COLO829 (cell line): ENCODE measurements at places on chromosomes 13 and 19.

DNA sequence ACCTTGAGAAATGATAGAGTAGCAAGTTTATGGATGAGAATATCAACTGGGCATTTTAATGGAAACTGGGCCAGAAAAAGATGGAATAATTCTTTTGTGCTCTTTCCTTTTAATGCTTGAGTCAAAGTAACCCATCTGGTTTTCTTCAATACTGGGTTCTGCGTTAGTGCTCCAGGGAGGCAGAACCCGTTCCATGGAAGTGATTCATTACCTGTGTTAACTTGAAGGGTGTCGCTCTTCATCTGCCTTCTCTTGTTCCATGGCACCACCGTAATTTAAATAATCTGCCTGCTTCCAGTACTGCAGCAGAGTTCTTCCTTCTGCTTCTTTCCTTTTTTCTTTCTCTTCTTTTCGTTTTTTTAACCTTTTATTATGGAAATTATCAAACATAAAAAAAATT, 14.7 kb upstream of the USP12 start:
- no peak for DNase-seq

DNA sequence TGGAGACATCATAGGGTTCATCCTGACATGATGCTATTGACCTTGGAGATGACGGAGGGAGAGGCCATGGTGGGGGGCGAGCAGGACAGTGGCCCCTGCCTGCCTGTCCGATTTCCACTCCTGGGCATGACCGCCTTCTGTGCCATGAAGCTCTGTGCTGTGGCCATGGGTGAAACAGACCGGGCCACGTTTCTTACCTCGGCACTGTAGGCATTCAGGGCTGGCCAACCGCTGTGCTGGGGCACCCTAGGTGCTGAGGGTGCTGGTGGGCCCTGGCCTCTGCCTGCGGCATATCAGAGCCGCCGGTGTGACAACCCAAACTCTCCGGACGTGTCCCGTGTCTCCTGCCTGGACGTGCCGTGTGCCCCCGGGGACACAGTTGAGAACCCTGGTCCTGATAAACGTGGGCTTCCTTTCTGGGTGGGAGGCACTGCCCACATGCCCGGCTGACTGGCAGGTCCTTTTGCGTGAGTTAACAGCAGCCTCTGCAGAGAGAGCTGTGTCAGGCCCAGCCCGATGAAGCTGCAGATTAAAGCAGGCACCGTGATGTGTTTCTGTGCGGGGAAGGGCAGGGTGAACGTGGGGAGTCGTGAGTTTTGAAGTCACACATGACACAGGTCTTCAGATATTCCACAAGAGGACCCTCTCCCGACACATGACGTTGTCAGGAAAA, 46.5 kb downstream of the TMEM255B start:
- DNase-seq: no peak

- peak; percentile 12 for DNase-seq
These were observed 354.4 kb upstream of the DACH1 start for GRCh38 chr13:72221276-72221962.

GRCh38 chr13:34216256-34216655, 398.3 kb downstream of the RFC3 start:
- no peak for DNase-seq

- no peak for DNase-seq
These were observed 703 bp upstream of the FBL start for GRCh38 chr19:39846678-39847486.

- DNase-seq: no peak
These were observed 62.5 kb downstream of the GNG7 start for GRCh38 chr19:2639999-2640398.

GRCh38 chr13:113947311-113948033, 26.4 kb downstream of the C13orf46 start:
- no peak for DNase-seq

DNA sequence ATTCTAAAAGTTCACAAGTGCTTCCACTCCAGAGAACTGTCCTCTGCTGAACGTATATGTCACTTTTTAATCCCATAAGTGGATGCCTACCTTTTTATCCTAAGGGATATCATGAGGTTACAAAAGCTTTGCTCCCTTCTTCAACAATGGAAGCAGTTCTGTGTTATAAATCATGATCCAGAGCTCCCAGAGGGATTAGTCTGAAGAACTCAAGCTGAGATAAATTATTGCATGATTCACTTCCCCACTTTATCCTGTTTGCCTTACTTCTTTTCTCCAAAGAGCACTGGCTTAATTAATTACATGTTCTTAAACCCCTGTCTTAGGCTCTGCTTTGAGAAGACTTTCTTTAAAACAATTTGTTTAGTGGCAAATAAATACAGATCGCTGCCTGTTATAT, 246.7 kb downstream of the PCDH17 start:
- no peak for DNase-seq

- no peak for DNase-seq
These were observed 22.9 kb downstream of the COMP start for GRCh38 chr19:18768046-18768771.

DNA sequence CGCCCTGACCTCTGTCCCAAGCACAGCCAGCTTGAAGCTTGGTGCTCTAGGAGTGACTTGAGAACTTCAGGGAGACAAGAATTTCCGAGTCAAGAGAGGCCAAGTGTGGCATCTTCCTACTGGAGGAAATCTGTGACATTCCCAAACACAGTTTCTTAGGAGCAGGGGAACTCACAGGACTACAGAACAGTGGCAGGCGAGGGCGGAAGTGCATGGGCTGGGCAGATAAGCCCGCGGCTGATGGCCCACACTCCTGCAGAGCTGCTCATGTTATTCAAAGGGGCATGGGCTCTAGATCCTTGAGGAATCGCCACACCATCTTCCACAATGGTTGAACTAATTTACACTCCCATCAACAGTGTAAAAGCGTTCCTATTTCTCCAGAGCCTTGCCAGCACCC, 168.8 kb downstream of the KATNAL1 start:
- no peak for DNase-seq

- DNase-seq: no peak
These were observed 106.5 kb upstream of the SGCG start for GRCh38 chr13:23074075-23074828.

- DNase-seq: no peak
These were observed 27.3 kb downstream of the ZNF114 start for GRCh38 chr19:48296963-48297734.

GRCh38 chr13:103099722-103100293, 33.6 kb upstream of the SLC10A2 start:
- no peak for DNase-seq

GRCh38 chr19:808423-808775, 11.1 kb downstream of the PTBP1 start:
- no peak for DNase-seq

GRCh38 chr19:27846944-27847343, 1366.0 kb downstream of the UQCRFS1 start:
- no peak for DNase-seq

- DNase-seq: peak; percentile 22
These were observed 15.4 kb downstream of the FCHO1 start for GRCh38 chr19:17766543-17767131.

DNA sequence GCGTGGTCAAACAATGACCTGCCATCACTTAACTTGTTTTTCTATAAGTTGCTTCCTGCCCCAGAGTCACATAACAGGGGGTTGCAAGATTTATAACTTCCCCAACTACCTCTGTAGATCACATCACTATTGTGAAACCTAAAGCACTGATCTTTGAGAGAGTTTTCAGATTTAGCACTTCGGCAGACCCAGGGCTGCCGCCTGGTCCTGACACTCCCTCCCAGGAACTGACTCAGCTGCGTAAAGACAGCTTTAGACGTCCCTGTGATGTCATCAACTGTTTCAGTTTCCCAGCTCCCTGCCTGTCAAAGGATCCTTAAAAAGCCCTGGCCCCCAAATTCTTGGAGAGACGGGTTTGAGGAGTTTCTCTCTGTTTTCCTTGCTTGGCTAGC, 33.3 kb downstream of the IGFL2 start:
- no peak for DNase-seq

DNA sequence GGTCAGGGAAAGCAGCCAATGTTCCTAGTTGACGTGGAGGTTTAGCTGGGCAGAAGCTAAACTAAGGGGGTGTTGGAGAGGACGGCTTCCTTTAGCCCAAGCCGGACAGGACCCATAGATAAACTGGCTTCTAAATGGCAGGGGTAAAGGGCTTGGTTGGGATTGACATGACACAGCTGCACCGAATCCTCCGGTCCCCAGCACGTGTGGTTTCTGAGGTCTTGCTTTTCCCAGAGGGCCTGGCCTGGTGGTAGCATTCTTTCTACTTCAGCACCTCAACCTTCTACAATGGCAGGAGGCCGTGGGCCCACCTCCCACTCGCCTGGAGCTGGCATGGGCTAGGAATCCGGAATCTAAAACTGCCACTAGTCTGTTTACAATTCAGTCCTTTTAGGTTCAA, 163.0 kb downstream of the FGF9 start:
- DNase-seq: no peak

GRCh38 chr13:45696610-45697226, 5.4 kb upstream of the CBY2 start:
- no peak for DNase-seq

DNA sequence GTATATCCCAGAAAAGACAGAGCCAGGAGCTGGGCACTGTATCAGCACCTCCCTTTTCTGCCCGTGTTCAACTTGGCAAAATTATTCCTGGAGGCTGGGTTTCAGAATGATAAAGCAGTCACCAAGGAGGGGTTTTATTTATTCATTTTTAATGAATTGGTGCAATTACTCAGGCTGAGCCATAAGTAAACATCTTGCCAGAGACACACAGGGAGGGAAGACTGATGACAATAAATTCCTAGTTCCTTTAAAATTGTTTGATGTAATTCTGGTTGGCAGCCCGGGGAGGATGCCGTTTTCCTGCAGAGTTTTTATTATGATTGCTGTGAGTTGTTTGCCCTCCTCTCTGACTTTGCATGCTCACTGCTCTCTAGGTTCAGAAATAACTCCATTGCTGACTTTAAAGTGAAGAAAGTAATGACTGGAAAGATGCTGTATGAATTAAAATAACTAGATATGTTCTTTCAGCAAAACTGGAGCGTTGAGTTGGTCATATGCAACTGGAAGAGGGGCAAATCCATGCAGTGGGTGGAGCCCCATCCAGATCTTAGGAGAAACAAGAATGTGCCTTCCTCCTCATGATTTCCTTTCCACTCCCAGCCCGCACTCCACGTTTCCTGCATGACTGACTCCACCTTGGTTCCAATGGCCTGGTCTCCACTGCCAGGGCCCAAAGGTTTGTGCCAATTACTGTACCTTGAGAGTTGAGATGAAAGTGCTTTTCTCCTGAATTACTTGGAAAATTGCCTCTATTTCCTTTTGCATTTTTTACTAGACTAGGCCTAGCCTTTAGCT, 182.1 kb downstream of the RFC3 start:
- DNase-seq: no peak

- DNase-seq: no peak
These were observed 4.7 kb upstream of the POMP start for GRCh38 chr13:28654276-28654675.

GRCh38 chr13:24124789-24125476, 35.6 kb upstream of the SPATA13 start:
- DNase-seq: no peak

DNA sequence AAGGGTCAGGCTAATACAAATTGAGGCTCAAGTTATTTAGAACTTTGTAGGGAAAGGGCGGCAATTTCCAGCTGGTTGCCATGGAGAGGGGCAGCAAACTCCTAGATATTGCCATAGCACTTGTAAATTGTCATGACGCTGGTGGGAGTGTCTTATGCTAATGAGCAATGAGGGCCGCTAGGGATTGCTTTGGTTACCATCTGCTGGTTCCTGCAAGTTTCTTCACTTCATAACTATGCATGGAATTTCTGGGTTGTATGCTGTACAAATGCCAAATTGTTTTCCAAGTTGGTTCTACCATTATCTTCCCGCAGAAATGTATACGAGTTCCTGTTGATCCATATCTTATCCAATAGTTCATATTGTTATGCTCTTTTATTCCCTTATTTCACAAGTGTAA, 1339.4 kb downstream of the EFNB2 start:
- peak; percentile 12 for DNase-seq

- DNase-seq: no peak
These were observed 337.7 kb downstream of the KCNRG start for GRCh38 chr13:50352720-50353480.

- no peak for DNase-seq
These were observed at the start of gene HSD17B14 for GRCh38 chr19:48836089-48837017. Gene HSD17B14 (minus strand): TSS chr19:48836491. CDS start chr19:48836411, 80 bp downstream.

GRCh38 chr13:106063591-106064313, 471.7 kb downstream of the EFNB2 start:
- DNase-seq: peak; percentile 23

GRCh38 chr19:39007096-39007495, 25.3 kb downstream of the FBXO27 start:
- no peak for DNase-seq

GRCh38 chr13:43915451-43915850, 35.7 kb downstream of the LACC1 start:
- DNase-seq: no peak

- DNase-seq: no peak
These were observed 204.0 kb upstream of the GPR12 start for GRCh38 chr13:26964278-26965250.

DNA sequence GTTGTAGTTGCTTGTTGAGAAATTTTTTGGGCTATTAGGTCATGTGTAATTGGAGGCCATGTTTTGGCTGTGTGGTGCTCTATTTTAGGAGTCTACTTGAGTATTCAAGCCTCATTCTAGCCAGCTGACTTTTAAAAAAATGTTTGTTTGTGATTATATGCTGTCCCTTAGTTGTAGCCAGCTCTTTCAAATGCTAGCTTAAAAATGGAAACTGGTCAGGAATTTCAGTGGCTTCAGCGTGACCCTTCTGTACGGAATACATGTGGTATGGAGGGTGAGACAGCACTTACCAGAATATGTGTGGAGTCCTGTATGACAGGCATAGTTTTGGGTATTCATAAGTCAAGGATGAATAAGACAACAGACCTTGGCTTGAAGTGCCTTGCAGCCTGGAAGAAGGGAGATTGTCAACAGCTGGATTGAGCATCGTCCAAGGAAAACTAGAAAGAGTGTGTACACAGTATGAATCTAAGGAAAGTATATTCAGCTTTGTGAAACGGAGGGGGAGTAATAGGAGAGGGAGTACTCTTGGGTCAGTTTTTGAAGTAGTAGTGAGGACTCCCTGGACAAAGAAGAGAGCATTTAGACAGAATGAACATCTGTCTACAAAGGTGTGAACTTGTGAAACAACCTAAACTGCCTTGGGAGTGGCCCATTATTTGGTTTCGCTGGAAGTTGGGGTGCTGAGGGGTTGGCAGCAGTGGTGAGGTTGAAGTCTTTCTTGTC, 20.0 kb upstream of the WTIP start:
- no peak for DNase-seq

- peak; percentile 3 for DNase-seq
These were observed 1935.9 kb upstream of the PCDH20 start for GRCh38 chr13:63351533-63351932.

GRCh38 chr13:82636119-82636518, 1246.2 kb downstream of the SLITRK1 start:
- DNase-seq: peak; percentile 3

GRCh38 chr13:111790621-111791020, 276.3 kb upstream of the SOX1 start:
- no peak for DNase-seq
